Activated CD4-positive, alpha-beta T cell treated with anti-CD3 and anti-CD28 coated beads for 36 hours (primary cell): ENCODE measurements at places on chromosomes 16 and 17. TPM values are rescaled to one million over a fixed set of nuclear protein-coding genes. Genes with fewer than 3 reads are reported as not detected.

The GUCY2D gene
- total RNA-seq = not detected

The ADAD2 gene
- total RNA-seq = 0.16 TPM

The MSLN gene
- not detected for total RNA-seq

The TP53TG3F gene
- total RNA-seq = 0.30 TPM

The CANT1 gene
- 52.9 TPM for total RNA-seq

The CLEC18B gene
- not detected for total RNA-seq

The TAT gene
- not detected for total RNA-seq

The KRT17 gene
- total RNA-seq = not detected

The PHOSPHO1 gene
- not detected for total RNA-seq

The CACNG3 gene
- total RNA-seq = not detected

The CFAP97D1 gene
- not detected for total RNA-seq

The PPY gene
- not detected for total RNA-seq

The VWA3A gene
- 0.18 TPM for total RNA-seq
